Breast epithelium (tissue), 4 donors: ENCODE measurements at places on chromosomes 2 and 18. TPM values are rescaled to one million over a fixed set of nuclear protein-coding genes. Genes with fewer than 3 reads are reported as not detected.

The SGPP2 gene
- 1.3 TPM for total RNA-seq

The RFTN2 gene
- total RNA-seq = 21.1 TPM

- DNase-seq = no peak
These were observed 50.1 kb downstream of the MAP2 start for GRCh38 chr2:209473930-209474419.

GRCh38 chr2:134252092-134252750 lies 1.7 kb upstream of the MGAT5 start:
- DNase-seq = no peak

DNA sequence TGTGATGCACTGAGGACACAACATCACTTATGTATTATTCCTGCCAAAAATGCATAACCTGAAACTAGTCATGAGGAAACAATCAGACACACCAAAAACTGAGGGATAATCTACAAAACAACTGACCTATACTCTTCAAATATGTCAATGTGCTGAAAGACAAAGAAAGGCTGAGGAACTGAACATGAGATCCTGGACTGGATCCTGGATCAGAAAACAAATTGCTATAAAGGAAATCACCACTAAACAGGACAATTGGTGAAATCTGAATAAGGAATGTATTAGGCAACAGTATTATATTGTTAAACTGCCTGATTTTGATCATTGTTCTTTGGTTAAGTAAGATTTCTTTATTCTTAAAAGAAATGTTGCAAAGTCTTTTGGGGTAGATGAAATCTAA lies 28.8 kb downstream of the CUL3 start:
- DNase-seq = no peak

DNA sequence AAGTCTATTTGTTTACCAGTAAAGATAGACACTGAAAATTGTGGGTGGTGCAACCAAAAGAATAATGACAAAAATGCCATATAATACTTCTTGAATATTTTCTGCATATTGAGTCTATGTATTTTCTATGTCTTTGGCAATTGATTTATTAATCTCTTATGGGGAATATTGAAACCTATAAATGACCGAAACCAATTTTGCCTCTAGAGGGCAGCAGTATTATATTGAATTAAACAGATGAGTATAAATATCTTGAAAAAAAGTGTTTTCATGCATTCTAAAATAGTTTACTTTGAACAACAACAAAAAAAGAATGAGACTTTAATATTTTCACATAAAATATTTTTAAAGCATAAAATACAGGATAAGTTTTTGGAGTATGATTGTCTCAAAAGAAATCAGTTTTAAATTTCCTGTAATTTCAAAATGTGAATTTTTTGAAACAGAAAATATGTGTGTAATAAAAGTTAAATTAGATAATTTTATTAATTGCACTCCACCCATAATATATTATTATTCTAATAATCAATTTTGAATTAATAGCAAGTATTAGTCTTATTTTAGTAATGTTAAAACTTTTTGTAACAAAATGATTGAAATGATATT lies 49.9 kb upstream of the CALCRL start:
- DNase-seq = no peak

DNA sequence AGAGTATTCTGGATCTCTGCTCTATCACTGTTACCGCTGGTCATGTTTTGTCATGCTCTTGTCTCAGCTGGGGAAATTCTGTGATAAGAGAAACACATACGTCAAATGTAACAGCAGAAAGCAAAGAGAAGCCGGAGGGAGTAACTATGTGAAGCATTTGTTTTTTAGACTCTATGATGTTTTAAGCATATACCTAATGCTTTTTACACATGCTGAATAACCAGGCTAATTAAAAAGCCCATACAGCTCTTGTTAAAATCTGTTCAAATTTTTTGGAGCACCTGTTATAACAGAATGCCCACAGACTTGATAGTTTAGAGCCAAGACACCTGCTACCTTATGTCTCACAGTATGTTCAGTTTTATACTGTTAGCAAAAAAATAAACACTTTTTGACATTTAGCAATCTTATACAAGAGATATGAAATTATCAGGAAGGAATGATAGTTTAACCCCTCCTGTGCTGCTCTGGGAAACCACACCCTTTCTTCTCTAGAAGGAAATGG lies 92.3 kb upstream of the TANK start:
- DNase-seq = no peak

GRCh38 chr2:234480337-234480736 lies 16.5 kb downstream of the ARL4C start:
- DNase-seq = no peak

DNA sequence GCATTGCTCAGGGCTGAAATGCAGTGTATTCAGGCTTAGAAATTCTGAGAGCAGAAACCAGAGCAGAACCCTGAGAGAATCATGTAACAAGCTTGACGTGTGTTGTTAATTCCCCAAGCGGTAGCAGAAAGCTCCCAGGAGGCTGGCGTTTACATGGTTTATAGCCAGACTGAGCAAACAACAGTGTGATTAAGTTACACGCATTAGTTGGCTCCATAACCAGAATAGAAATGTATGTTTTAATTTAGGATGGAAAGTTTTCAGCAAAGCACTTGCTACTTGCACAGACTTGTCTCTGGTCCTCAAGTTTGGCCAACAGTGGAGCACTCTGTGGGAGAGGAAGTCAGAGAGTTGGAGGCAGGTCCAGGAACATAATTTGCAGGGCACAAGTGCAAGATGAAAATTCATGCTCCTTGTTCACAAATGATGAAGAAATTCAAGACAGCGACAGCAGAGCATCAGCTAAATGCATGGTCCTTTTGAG lies 69.3 kb downstream of the MAPK4 start:
- DNase-seq = no peak

GRCh38 chr2:29117636-29118303 lies 2.6 kb downstream of the CLIP4 start:
- no peak for DNase-seq

- no peak for DNase-seq
These were observed 178.1 kb downstream of the GCA start for GRCh38 chr2:162521871-162522650.

- no peak for DNase-seq
These were observed 281.6 kb upstream of the STON1 start for GRCh38 chr2:48248251-48248933.

DNA sequence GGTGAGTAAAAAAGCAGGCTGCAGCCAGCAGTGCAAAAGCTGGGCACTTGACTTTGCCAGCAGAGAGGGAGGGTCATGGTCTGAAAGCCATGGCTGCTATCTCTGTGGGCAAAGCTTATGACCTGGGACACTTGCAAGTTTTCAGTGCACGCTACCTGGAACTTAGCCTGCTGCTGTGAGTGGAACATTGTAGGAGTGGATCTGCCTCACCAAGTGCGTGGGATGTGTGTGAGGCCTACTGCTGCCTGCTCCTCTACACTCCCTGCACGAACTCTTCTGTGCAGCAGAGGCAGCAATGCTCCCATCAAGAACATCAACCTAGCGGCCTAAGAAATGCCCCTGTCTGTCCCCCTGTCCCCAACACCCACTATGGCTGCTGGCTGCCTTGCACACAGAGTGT lies 344.1 kb upstream of the REG3G start:
- DNase-seq = no peak

DNA sequence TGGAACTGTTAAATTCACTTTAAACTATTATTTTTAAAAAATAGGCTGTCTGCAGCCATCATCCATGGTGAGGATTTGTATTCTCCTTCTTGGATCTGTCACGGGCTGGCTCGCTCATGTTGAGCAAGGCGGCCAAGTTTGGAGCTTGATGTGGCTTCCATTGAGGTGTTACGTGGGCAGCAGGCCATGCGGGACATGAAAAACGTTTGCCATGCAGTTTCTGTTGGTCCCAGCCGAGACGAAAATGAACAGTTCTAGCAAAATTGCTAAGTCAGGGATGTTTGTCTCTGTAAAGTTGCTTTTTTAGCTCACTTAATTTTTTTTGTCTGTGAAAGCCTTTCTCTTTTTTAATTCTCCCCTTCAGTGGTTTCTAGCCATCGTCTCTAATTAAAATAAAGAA lies 70.2 kb upstream of the MGAT5 start:
- DNase-seq = no peak
